Fibroblast of skin of back (primary cell): ENCODE measurements at places on chromosomes 13 and 19.

DNA sequence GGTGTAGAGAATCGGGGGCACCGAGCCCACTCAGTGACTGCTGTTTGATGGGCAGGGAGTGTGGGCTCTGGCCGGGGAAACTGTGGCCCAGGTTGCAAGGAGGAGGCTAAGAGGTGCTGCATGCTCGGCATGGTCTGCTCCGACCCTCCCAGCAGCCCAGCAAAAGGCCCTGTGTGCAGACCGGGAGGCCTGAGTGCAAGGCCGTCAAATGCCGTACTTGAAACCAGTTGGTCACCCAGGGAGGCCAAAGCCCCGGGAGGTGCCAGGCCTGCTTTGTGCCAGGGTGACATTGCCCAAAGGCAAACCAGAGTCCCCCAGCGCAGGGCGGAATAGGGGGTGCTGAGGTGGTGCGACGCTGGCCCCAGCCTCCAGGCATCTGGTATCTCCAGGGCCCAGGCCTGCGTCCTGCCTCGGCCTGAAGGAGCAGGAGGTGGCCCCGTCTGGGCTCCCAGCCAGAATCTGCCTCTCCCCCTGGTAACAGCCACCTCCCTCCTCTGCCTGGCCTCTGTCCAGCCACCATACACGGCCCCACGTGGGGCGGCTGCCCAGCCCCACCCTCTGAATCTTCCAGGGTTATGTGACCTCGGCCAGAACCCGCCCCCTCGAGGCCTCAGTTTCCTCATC is 4.0 kb downstream of the PIK3R2 start:
- peak; percentile 76 for DNase-seq

- no peak for DNase-seq
These were observed 7.0 kb upstream of the DLEU7 start for GRCh38 chr13:50850445-50850844.

DNA sequence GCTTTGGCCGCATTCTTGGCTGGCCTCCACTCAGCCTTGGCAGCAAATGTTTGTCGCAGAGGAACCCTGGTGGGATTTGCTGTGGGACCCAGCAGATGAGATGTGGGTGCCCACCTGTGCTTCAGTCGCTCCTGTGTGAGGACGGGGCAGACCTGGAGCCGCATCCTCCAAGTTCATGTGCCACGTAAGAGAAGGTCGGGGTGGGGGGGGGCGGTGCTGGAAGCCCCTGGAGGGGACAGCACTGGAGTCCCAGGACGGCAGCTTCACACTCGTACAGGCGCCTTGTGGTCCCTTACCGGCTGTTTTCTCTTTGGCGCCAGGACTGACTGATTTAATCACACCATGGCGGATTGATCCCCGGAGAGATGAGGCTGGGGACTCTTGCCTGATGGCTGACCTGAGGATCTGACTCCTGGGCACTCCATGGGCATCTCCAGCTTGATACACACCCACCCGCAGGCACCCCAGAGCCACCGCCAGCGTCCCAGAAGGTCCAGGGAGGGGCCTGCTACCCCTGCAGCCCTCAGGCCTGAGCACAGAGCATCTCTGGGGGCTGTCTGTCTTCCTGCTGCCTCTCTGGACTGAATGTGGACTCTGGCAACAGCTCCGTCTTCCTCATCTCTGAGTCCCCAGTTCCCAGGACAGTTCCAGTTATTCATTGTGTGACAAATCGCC is 10.0 kb upstream of the GRTP1 start:
- no peak for DNase-seq

DNA sequence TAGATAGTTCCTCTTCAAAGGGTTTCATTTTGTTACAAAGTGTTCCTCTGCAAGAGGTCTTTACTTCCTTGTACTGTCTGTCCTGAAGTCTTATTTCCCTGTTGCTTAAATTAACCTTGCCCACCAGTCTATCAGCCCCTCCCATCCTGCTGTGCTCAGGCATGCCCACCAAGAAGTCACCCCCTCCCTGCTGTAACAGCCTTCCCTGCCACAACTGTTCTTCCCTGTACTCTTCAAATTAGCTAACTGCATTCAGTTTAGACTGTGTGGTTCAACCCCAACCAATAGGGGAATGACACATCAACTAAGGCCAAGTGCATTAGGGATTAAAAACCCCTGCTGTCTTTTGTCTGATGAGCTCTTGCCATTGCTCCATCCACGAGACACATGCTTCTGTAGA is 34.4 kb upstream of the ZNF562 start:
- DNase-seq: no peak

- no peak for DNase-seq
These were observed 22.4 kb downstream of the CPT1C start for GRCh38 chr19:49713236-49713845.

- no peak for DNase-seq
These were observed 10.1 kb upstream of the SOX1 start for GRCh38 chr13:112056739-112057438.

GRCh38 chr13:44719857-44720671 is 143.9 kb upstream of the TSC22D1 start:
- DNase-seq: peak; percentile 96

GRCh38 chr19:28972058-28972852 is 240.7 kb downstream of the UQCRFS1 start:
- DNase-seq: no peak

DNA sequence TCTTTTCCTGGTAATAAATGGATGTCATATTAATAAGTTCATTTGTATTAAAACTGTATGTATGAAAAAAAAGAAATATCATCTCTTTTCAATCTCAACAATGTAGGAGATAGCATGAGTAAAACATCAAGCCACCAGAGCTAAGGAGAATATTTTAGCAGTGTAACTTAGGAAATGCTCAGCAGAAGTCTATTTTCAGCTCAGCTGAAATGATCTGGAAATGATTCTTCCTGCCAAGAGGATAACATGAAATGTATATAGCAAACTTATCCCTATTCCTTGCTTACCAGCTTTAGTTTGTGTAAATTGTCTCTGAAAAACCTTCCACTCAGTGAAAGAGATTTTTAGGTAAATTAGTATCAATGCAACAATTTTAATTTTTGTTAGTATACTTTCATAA is 1194.4 kb downstream of the SLITRK1 start:
- DNase-seq: no peak

DNA sequence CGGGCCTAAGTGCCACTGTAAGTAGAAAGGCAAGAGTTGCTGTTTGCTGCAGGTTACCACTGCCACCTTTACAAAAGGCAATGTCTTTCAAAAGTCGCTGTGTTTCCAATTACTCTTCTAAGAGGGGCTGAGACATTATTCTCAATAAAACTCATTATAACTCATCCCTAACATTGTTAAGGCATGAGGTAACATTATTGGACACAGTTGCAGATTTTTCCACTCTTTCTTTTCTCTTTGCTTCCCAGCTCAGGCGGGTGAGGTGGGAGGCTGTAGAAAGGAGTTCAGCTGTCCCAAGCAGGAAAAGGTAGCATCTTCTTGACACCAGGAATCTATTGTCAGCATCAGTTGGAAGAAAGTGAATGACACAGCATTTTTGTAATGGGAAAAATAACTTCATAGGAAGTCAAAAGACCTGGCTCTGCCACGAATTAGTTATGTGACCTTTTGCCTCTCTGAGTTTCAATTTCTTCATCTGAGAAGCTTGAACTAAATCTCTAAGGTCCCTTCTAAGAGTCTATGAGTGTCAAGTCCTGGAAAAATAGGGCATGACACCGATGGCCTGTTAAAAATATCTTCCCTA is 2.1 kb upstream of the UBL3 start:
- DNase-seq: peak; percentile 52

- no peak for DNase-seq
These were observed 35.0 kb downstream of the ATP11A start for GRCh38 chr13:112724788-112725345.

DNA sequence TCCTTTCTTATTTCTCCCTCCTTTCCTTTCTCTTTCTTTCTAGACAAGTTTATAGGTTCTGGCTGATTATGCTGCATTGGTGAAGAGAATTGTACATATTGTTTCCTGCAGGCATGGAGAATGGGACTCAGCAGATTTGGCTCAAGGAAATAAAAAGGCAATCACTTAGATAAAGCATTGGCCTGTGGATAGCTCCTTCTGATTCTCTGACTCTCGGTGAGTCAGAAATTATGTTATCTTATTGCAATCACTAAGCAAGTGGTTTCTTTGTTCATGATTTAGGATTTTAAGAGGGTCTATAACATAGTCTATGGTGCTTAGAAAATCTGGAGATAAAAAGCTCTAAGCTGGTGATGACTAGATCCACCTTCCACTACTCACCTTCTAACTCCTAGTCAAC is 54.0 kb upstream of the POSTN start:
- DNase-seq: no peak

DNA sequence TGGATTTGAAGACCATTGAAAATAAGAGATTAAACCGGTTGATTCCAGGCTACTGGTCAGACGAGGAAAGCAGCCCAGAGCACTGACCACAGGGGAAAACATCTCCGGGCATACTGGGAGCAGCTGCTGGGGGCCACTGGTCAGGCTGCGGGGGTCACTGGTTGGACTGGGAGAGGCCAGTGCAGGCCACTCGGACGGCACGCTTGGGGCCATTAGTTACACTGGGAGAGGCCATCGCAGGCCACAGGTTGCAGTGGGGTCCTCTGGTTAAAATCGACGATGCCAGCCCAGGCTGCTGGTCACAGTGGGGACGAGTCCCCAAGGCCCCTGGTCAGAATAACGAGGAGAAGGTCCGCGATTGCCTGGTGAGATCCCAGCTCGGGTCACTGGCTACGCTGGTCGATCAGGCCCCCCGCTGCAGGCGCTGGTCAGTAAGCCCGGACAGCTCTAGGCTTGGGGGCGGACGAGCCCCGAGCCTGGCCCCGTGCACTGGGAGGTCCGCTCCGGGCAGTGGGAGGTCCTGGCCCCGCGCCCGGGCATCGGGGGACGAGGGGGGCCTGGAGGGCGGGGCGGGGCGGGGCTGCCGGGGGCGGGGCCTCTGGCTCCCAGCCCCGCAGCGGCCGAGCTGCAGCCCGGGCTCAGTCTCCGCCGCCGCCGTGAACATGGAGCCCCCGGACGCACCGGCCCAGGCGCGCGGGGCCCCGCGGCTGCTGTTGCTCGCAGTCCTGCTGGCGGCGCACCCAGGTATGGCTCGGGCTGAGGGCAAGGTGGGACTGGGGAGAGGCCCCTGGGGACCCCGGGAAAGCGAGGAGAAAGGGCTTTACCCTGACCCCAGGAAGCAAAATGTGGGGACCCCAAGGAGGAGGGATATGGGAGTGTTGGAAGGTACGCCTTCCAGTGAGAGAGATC is at the start of gene BCAM:
BCAM (plus strand) TSS at position 641 of the 909 bp plus-strand sequence; CDS start at position 663, 22 bp downstream.
- peak; percentile 64 for DNase-seq

DNA sequence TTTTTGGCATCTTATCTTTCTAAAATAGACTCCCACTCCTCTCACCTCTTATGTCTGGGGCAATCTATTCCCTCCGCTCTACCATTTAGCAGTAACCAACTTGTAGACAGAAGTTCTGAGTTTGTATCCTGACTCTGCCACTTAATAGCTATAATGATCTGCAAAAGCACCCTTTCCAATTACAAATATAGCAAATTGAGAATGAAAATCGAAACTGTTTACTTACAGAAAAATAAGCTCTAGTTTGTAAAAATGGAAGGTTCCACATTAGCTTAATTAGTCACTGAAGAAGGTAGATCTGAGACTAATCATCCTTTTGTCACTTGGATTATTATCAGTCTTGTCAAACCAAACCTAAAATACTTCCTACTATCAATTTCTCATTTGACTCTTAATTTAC is 409.3 kb downstream of the DIAPH3 start:
- DNase-seq: no peak

- DNase-seq: no peak
These were observed 189.1 kb upstream of the UBL3 start for GRCh38 chr13:30039511-30039911.

DNA sequence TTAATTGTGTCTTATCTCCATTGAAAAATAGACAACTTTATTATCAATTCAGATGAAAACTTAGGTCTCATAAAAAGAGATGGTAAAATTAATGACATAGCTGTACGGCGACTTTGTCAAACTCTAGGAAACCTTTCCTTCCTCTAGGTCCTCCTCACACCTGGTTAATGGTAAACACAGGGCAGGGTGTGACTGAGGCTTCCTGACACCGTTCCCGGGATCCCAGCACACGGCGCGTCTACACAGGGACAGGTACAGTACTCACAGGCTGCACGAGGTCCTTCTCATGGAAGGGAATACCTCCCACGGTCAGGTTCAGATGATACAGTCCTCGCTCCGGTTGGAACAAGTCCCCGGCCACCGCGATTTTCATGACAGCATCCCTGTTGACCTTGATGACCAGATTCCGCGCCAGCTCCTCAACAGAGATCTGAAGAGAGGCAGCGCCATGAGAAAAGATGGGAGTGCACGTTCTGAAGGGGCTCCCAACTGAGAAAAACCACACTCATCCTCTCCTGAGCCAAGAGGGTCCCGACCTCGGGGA is 35.5 kb downstream of the GAS6 start:
- no peak for DNase-seq

GRCh38 chr13:28513745-28514144 is 18.8 kb upstream of the FLT1 start:
- DNase-seq: no peak

- no peak for DNase-seq
These were observed 133.4 kb downstream of the NDFIP2 start for GRCh38 chr13:79614250-79614918.

GRCh38 chr13:60411983-60412382 is 15.0 kb downstream of the TDRD3 start:
- DNase-seq: peak; percentile 9

GRCh38 chr19:16033721-16034120 is 42.6 kb upstream of the TPM4 start:
- DNase-seq: no peak

GRCh38 chr13:103291798-103292572 is 225.8 kb upstream of the SLC10A2 start:
- no peak for DNase-seq

DNA sequence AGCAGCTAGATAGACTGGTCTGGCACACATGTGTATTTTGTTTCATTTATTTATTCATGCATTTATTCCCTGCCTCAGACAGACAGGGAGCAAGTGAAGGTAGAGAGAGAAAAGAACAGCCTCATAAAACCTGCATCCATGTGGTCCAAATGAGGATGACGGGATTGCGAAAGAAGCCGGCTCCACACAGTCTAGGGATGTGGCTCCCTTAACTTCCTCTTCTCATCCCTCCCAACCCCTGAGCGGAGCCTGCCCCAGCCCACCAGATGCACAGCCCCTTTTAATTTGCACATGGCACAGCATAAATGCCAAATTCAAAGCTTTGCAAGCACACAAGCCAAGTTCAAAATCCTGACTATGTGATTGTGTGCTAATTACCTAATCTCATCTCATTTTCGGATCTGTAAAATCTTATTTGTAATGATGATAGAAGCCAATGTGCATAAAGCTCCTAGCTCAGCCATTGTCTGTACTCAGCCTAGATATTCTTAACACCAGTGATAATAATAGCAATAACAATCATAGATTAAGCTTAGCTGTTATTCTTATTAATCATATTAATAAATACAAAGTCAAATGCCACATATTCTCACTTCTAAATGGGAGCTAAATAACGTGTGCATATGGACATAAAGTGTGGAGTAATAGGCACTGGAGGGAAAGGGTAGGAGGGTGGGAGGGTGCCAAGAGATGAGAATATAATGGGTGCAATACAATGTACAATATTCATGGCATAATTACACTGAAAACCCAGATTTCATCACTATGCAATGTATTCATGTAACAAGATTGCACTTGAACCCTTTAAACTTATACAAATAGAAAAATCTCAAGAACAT is 156.3 kb downstream of the DCT start:
- no peak for DNase-seq

GRCh38 chr13:35016362-35017112 is 74.5 kb downstream of the NBEA start:
- DNase-seq: no peak
